ENCODE measurements at places on chromosomes 2 and 18. TPM values are rescaled to one million over a fixed set of nuclear protein-coding genes. Genes with fewer than 3 reads are reported as not detected.

The CD226 gene
- 1.7 TPM for polyA plus RNA-seq

The ANKRD62 gene
- not detected for polyA plus RNA-seq

The MAPRE2 gene
- 30.8 TPM for polyA plus RNA-seq

The TUBA3E gene
- 0.25 TPM for polyA plus RNA-seq

The CCDC148 gene
- 0.50 TPM for polyA plus RNA-seq

The ANO7 gene
- polyA plus RNA-seq = 1.1 TPM

The KIF5C gene
- 32.2 TPM for polyA plus RNA-seq

The CFAP65 gene
- not detected for polyA plus RNA-seq

The GCG gene
- 75.9 TPM for polyA plus RNA-seq

The LGALSL gene
- polyA plus RNA-seq = 29.0 TPM

The SLC11A1 gene
- 0.81 TPM for polyA plus RNA-seq

The FBXO36 gene
- 2.3 TPM for polyA plus RNA-seq

The DHX57 gene
- 24.1 TPM for polyA plus RNA-seq

The MC2R gene
- polyA plus RNA-seq = 0.12 TPM

DNA sequence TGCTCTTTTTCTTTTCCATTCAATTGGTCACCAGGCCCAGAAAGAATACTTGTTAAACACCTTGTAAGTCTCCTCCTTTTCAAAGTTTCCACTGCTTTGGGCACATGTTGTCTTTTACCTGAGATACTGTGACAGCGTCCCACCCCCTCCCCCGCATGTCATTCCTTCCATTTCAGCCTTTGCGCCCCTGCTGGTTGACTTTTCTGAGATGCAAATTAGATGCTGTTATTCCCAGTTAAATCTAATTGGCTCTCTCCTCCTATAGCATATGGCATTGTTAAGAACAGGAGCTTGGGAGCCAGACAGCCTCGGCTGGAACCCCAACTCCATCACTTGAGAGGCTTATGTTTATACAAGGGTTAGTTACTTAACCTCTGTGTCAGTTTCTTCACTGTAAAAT, 80.3 kb upstream of the GAREM1 start:
- DNase-seq = no peak

- no peak for DNase-seq
These were observed 34.6 kb upstream of the IL37 start for GRCh38 chr2:112876257-112876970.

DNA sequence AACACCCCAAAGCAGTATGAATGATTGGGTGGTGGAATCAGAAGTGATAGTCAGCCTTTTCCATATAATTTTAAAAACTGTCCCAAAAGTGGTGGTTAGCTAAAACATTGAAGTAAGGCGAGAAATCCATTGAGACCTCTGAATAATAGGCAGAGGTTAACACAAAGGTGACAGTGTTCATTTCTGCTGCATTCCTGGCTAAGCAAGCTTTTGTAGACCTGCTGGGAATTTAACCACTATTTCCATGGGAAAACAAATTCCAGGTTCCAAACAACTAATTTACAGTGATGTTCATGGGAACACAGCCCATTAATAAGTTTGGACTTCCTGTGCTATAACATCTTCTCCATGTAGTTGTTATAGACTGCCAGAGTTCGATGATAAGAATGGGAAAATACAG, 6.3 kb upstream of the INO80D start:
- no peak for DNase-seq

- no peak for DNase-seq
These were observed 23.8 kb downstream of the WDR75 start for GRCh38 chr2:189465076-189465475.

DNA sequence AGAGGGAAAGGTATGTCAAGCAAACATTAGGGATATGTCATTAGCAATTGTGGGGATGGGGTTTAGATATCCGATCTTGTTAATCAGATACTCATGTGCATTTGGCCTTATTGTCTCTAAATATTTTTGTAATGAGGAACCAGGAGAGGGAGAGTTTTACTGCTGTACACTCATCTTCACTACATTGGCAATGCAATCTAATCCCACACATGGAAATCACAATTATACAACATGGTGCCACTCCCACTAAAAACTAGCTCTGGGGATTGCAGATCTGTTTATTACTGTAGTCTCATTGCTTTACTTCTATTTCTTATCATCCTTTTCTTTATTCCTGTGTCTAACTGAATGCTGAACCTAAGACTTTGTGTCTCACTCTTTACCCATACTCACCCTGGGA, 39.6 kb upstream of the KCNJ3 start:
- DNase-seq = no peak

GRCh38 chr2:161246281-161246680, 61.9 kb upstream of the PSMD14 start:
- DNase-seq = no peak

GRCh38 chr2:197878792-197879191, 74.4 kb downstream of the PLCL1 start:
- no peak for DNase-seq

- DNase-seq = no peak
These were observed 250.4 kb upstream of the STON1 start for GRCh38 chr2:48279344-48280090.

DNA sequence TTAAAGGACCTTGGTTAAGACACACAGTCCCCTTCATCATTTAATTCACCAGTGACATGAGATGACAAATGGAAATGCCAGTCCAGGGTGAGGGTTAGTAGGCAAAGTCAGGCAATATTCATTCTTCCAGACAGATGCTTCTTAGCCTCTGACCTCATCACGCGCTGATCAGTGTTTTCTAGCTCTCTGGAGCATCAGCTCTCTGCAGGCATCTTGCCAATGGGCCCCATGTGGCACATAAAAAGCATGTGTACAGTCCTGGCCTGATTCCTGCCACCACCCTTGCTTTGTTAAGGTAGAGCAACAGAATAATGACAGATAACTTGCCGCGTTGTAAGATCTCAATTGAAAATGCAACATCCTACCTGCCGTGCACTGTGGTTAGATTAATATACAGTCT, 20.3 kb upstream of the NPAS2 start:
- DNase-seq = no peak

DNA sequence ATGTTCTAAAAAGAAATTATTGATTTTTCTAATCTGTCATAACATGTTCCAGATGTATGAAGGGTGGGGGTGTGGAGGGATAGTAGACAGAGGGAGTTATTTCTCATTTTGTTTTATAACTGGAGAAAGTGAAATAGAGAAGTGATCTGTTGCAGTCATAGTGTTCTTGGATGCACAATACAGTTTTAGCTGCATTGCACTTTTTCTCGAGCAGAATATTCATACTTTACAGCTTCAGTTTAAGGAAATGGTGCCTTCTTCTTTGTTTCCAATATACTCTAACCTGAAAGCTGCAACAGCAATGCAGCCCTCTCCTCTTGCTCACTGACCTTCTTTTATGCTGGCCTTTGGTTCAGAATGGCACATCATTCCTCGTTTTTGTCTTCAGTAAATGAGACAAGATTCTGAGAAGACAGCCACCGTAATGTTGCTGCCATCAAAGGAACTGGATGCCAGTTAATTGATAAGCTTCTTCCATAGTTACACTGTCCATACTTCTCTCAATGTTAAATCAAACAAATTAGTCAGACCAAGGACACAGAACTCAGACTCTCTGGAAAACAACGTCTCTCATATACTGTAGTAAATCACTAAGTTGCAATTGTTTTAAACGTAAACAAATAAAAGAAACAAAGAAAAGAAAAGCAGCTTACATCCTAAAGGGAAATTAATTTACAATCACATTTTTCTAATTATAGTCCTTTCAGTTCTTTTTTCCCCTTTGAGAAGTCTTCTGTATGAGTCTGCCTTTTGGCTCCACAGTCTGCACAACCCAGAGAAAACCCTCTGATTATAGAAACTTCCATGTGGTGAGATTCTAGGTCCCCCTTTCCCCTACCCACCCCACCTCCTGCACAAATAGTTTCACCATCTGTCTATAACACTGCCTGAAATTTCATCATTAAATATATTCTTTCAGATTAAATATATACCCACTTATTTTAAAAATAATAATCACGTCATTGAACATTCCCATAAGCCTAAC, 97.4 kb upstream of the UGP2 start:
- no peak for DNase-seq

- no peak for DNase-seq
These were observed 34.8 kb upstream of the PPP4R1 start for GRCh38 chr18:9649164-9649540.

DNA sequence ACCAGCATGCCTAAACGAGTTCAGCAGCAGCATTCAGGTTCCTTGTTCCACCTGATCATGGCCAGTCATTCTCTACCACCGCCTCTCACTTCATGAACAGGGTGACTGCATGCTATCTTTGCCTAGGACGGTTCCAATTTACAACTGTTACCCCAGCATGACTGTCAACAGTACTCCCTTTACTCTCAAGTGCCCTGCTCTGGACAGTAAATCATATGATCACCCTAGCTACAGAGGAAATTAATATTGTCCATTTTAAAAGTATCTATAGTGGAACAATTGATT, 25.7 kb downstream of the MGAT4A start:
- DNase-seq = no peak

DNA sequence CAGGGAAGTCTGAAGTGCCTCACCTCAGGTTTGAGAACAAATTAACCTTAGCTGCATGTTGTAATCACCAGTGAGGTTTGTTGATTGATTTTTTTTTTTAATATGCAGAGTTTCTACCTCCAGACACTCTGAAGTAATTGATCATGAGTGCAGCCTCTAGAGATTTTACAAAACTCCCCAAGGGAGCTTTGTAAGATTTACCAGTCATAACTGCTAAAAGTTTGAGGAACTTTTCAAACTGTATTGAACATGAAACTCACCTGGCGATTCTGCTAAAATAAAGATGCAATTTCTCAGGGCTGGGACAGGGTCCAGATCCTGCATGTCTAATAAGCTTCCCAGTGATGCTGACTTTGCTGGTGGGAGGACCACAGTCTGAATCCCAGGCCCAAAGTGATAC, 339.6 kb upstream of the DCC start:
- no peak for DNase-seq

DNA sequence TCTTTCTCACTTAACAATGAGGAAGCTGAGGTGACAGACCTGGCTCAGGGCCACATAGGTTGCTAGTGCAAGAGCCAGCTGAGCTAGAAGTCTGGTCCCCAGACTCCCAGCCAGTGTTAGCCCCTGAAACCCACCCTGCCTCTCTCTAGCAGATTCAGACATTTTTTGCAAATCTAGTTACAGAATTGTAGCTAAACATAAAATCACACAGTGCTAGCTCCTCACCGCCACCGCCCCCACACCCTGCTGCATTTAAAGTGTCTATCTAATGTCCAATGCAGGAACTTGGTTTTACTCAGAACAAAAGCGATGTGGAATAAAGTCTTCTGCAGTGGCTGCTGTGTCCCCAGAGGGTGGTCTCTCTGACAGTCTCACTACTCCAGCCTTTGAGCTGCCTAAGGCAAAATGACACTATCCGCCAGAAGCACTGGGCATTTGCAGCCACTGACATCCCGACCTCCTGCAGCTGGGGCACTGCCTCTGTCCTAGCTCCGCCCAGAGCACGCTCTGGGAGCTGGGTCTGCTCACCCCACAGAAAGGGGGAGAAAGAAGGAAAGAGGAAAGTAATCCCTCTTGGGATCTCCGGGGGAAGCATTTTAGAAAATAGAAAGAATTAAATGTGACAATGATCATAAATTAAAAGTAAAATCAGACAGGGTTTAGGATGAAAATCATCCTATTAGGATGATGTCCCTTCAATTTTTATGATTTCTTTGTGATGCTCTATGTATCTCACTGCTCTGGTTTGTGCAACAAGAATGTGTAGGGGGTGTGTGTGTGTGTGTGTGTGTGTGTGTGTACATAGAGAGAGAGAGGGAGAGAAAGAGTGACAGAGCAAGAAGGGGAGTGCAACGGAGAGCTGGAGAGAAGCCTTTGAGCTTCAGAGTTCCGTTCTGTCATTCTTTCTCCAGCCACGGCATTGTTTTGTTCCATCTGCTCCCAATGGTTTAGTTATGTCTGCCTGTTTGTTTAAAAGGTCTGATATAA, 50.5 kb upstream of the ST8SIA3 start:
- DNase-seq = no peak

DNA sequence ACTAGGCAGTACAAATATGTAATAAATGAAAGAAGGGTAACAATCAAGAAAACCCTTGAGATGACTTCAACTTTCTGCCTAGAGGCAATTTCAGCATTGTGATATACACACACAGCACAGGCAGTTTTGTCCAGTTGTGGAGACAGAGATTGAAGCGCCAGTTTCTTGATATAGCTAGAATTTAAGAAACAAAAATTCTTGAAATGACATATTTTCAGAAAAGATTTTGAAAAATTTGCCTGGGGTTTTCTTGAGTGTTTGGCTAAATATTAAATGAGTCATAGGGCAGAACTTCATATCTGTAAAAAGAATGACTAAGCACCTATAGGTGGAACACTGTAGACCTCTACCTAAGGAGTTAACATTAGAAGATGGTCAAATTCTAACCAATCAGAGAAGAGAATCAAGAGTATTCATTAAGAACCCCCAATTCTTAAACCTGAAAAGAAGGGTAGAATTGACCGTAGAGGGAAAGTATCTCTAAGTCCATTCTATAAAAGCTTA, 1266.8 kb upstream of the TMEFF2 start:
- no peak for DNase-seq

- DNase-seq = no peak
These were observed 131.2 kb downstream of the CBLN2 start for GRCh38 chr18:72412927-72413326.

- no peak for DNase-seq
These were observed 87.7 kb upstream of the NARS1 start for GRCh38 chr18:57709335-57709734.

GRCh38 chr2:129880309-129880708, 99.2 kb upstream of the RAB6C start:
- no peak for DNase-seq

GRCh38 chr18:10482985-10483949, 28.8 kb downstream of the APCDD1 start:
- DNase-seq = peak; percentile 44

DNA sequence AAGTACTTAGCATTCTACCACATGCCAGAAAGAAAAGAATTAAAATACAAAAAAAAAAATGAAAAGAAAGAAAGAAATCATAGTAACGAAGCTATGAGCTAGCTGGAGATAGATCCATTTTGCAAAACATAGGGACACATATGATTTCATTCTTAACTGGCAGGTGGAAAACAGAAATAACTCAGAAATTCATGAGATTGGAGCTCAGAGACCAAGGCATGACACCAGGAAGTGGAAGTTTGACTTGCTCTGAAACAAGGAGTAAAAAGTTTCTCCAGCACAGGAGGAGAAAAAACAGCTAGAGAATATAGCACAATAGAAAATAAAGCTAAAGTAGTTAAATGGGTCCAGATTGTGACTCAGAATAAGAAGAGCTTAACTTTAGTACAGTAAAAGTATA, 278.1 kb downstream of the ZEB2 start:
- DNase-seq = no peak

GRCh38 chr2:185417111-185417510, 321.5 kb upstream of the FSIP2 start:
- no peak for DNase-seq

Data from muscle of arm (tissue), 14 donors.